ENCODE measurements at places on chromosomes 4 and X.

GRCh38 chrX:74535086-74535407 is 79.4 kb downstream of the RLIM start:
- no peak for DNase-seq

- DNase-seq = no peak
These were observed 117.2 kb upstream of the SLC34A2 start for GRCh38 chr4:25538430-25538829.

DNA sequence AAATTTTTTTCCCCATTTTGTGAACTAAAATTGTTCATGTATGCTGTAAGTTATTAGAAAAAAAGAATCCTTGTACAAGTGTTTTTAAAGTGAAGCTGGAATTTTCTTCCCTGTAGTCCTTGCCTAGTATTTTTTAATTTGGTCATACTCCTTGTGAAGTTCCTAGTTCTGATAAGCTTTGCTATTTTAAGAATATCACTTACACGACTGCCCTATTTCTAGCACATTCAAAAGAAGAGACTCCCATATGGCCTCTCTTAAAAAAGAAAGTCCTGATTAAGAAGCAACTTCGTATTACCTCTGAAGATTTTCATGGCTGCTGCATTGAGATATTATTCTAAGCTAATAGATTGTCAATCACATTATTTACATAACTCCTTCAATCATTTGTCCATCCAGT is 87.2 kb downstream of the KLHL8 start:
- no peak for DNase-seq

DNA sequence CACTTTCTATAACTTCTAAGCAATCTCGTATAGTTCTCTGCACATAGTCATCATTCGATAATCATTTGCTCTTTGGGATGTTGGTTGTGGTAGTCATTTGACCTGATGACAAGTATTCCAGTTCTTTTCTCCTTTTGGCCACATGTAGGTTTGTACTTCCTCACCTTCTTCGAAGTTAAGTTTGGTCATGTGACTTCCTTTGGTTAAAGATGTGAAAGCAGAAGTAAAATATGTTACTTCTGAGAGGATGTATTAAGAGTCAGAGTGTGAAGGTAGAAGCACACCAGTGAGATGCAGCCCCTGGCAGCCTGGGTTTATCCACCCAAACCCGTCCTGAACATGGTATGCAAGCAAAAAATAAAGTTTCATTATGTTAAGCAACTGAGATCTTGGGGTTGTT is 48.9 kb upstream of the ZNF518B start:
- DNase-seq = no peak

DNA sequence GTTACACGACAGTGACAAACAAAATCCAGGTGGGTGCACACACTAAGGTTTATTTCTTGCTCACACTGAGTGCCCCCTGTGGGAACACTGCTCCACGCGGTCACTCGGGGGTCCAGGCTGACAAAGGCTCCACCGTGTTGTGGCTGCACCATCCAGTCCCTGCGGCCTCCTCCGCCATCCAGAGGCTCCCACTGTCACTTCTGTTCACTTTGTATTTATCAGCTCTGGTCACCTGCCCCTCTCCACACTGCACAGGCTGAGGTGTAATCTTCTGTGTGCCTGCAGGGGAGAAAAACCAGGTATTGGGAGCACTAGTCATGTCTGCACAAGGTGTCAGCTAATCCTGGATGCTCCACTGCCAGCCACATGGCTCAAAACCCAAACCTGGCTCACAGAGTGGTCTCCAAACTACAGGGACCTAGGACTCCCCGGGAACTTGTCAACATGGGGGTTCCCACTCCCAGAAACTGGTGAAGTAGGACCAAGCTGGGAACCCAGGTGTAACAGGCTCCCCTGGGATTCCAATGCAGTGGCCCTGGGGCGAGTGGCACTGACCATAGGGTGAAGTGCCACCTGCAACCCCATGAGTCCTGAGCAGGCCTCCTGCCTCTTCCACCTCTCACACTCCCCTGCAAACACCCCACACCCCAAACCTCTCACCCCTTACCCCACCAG is 25.5 kb downstream of the HMX1 start:
- no peak for DNase-seq

Data from stimulated activated CD4-positive, alpha-beta T cell treated with anti-CD3 and anti-CD28 coated beads, Interleukin-4, amount 100 ng/mL, for 4 hours (primary cell).